ENCODE measurements at places on chromosomes 16 and 17. TPM values are rescaled to one million over a fixed set of nuclear protein-coding genes. Genes with fewer than 3 reads are reported as not detected.
A peak's percentile ranks its signal among the peaks of the same experiment; 100 is the strongest.

DNA sequence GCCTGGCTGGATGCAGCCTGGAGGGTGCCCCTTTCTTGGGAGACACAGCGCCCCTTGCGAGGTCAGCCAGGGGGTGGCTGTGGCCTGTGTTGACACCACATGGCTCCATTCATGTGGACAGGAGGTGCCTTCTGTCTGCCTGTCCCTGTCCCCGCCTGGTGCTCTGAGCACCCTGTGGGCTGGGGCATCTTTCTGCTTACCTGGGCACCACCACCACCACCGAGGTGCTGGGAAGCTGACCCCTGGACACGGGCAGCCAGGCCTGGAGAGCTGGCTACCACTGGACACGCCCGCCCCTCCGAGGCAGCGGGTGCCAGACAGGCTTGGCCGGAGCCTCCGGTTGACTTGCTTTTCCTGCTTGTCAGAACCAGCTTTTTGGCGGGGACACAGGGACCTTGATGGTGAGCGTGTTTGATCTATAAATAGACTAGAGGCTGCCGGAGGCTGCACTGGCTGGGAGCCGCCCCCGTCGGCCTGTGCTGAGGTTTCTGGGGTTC lies 121.3 kb upstream of the GSE1 start:
- peak; percentile 31 for DNase-seq

DNA sequence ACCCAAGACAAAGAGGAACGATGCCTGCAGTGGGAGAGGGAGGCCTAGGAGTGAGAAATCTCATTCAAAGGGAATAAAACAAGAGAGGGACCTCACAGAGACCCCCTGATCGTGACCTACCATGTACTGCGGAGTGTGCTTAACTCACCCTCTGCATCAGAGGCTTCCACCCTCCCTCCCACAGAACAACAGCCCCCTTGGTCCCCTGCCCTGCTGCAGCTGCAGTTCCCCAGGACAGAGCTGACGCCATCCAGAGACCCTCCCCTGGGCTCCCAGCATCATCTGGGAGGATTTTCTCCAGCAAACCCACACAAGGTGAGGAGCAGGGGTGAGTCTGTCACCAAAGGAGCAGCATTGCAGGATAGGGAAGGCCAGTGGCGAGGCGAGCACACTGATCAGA lies 39.8 kb downstream of the TLE7 start:
- DNase-seq: no peak

HLF gene
- 0.37 TPM for total RNA-seq

ABCC12 gene
- total RNA-seq: 0.05 TPM

Data from myocyte (in vitro differentiated cells).